ENCODE measurements at places on chromosomes 4 and X.

DNA sequence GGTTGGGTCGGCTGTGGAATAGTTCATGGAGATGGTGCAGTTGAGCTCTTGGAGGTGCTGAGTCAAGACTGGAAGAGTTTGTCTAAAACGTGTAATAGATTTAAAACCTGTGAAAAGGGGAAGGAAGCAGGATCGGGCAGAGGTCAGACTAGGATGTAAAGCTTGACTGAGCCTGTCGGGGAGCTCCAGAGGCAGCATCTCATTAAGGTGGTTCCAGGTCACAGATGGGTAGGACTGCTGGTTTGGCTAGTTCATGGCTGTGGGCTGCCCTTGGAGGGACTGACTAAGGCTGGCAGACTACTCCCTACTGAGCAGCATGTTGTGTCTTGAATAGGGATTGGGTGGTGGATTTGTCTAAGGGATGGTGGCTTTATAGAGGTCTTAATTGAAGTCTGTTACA is 28.4 kb upstream of the WDR1 start:
- DNase-seq = no peak

DNA sequence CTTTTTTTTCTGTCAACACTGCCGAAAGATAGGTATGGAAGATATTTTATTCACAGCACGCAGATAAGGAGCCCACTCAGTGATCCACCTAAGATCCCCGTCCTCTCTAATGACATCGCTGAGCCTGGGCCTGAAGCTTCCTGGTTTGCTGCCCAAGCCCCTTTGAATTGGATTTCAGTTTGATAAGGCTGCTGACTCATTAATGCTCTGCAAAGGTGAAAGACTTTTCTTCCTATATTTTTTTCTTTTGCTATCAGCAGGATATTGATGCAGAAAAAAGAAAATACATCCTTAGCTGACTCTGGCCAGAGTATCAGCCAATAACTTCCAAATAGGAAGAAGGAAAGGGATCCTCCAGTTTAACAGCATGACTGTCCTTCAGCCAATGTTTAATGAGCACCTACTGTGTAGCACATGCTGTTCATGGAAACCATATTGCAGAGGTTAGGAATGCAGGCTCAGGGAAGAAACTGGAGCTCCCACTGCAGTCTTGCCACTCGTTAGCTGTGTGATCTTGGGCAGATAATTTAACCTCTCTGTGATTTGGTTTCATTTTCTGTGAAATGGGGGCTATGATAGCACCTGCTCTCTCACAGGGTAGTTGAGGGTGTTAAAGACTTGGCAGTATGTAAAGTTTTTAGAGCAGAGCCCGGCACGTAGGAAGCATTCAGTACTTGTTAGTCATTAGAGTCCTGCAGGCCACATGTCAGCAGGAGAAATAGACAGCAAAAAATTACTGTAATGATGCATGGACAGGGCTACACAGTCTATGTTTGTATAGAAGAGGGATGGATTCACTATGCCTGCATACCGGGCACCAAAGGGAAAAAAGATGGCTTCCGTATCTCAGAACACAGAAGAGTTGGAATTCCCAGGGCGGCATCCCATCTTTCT is 39.3 kb downstream of the EVC start:
- no peak for DNase-seq

DNA sequence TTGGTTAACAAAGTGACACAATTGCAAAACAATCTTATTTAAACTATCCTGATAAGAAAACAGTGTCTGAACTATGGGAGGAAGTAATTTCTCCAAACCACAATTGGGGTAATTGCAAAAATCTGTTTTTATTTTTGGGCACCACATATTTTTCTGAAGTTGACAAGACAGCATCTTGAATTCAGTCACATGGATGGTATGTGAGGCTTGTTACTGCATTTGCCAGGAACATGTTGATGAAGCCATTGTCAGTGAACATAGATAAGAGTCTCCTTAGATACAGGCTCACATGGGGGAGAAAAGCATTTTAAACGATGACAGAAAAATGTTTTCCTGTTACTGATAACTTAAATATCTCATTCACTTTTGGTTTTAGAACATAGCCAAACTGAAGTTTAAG is 5.5 kb upstream of the USP53 start:
- DNase-seq = no peak

GRCh38 chr4:102387552-102388150 is 42.4 kb upstream of the SLC39A8 start:
- DNase-seq = no peak

DNA sequence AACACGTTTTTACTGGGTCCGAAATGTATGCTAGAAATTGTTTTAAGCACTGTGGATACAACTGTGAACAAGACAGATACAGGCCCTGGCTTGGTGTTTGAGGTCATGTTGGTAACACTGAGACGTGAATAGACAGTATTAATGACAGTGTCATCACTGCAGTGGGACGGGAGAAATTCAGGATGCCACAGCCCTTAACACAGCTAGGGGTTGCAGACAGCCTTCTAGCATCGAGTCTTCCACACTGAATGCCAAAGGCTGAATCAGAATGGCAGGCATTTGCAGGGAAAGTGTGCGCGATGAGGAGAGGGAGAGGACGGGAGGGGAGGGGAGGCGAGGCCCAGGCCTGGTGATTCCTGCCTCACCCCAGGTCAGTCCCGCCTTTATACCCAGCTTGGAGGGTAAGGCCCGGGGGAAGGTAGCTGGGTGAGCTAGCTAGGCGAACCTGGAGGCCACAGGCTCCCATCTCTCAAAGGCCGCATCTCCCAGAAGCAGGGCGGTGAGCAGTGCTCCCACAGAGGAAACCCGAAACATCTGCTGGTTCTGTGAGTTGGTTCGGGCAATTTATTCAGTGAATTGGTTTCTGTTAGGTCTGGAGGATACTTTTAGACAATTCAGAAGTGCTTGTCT is 44.1 kb upstream of the CLDN24 start:
- DNase-seq = no peak

- no peak for DNase-seq
Observed at GRCh38 chr4:52202931-52203330, 151.8 kb downstream of the SPATA18 start.

DNA sequence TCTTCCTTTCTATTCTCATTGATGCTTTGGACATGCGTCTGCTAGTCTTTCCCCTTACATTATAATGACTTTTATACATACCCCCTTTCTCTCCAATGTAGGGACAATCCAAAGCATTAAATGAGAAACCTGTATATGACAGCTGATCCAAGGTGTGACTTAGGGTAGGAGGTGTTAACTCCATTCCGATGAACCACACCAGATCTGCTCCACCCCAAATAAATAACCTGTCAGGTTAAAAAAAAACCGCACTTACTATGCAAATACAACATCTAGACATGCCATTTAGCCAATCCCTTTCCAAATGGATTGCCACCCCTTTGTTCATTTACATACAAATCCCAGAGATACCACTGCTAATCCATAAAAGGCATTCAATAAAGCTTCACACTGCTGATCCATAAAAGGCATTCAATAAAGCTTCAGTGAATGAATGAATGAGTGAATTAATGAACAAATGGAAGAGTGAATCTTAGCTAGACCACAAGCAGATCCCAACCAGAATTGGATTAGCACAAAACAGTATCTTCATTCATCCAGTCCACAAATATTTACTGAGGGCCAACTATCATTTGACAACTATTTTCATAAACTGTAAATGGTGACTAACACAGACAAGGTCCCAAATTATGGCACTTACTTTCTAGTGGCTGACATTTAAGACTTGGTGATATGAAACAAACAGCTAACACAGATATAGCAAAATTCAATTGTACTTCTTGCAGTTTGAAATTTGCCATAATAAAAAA is 158.9 kb upstream of the MAP3K15 start:
- no peak for DNase-seq

DNA sequence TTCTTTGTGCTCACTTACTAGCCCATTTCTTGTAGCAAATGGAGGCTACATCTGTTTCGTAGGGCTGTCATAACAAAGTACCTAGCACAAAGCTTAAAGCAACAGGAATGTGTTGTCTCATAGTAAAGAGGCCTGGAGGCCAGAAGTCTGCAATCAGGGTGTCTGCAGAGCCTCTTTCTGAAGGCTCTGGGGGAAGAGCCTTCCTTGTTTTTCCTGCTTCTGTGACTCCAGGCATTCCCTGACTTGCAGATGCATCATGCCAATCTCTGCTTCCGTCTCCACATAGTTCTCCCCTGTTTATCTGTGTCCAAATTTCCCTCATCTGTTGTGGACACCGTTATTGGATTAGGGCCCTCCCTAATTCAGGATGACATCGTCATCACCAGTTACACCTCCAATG is 67.1 kb downstream of the SHROOM2 start:
- DNase-seq = no peak

GRCh38 chr4:139933541-139933940 is 220.4 kb downstream of the MAML3 start:
- no peak for DNase-seq

- no peak for DNase-seq
Observed at GRCh38 chr4:75726577-75726976, 2.2 kb downstream of the USO1 start.
